ENCODE measurements at places on chromosomes 3 and 15. TPM values are rescaled to one million over a fixed set of nuclear protein-coding genes. Genes with fewer than 3 reads are reported as not detected.

Gene LRRC15
- polyA plus RNA-seq = 0.10 TPM

Gene GP5
- 0.18 TPM for polyA plus RNA-seq

Gene IFRD2
- polyA plus RNA-seq = 54.2 TPM

GRCh38 chr3:59717679-59718205 is 667.9 kb upstream of the CFAP20DC start:
- no peak for DNase-seq
